ENCODE measurements at places on chromosomes 6 and 20.
A peak's percentile ranks its signal among the peaks of the same experiment; 100 is the strongest.

DNA sequence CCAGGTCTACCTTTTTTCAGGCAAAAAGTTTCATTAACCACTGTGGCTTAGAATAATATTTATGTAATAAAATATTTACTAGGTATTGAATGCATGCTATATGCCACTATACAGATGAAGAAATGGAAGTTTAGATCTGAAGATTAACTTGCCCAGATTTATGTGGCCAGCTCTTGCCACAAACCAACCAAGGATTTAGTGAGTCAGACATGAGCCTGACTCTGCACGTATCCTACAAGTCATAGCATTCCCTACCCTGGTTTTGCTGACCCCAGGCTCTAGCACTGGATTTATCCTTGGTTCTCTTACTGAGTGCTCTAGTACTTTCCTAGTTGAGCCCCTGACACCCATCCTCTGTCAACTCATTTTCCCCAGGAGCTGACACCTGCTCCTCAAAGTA is 75.4 kb downstream of the ANKEF1 start:
- no peak for DNase-seq

- DNase-seq = no peak
Measured at GRCh38 chr6:73041051-73041450, 184.2 kb downstream of the KHDC1L start.

DNA sequence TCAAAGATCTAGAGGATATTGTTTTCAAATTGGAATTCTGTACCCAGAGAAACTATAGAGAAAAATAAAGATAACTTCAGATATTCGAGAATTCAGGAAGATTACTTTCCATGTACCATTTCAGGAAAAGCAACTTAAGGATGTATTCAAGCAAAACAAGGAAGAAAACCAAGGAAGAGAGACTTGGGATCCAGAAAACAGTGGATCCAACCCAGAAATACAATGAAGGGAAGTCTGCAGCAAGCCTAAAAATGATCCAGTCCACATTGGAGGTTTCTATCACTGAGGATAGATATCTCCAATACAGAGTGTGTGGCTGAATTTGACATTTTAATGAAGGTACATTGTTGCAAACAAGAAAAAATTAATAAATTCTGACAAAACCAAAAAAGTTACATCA is 201.0 kb downstream of the EYA2 start:
- DNase-seq = no peak

DNA sequence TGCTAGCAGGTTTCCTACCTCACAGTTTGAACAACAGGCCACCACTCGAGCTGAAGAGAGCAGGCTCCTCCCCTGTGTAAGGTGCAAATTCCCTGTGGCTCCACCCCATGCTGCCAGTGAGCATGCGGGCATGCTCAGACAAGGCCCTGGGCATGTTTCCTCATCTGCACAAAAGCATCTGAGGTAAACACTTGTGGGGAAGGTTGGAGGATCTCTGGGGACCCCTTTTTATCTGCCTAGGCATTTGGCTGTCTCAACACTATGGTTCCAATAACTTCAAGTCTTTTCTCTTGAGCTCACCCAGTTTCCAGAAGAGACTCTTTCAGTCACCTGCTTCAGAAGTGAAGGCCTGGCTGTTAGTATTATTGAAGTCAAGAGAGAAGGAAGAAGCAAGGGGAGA is 9.4 kb downstream of the C6orf58 start:
- no peak for DNase-seq

DNA sequence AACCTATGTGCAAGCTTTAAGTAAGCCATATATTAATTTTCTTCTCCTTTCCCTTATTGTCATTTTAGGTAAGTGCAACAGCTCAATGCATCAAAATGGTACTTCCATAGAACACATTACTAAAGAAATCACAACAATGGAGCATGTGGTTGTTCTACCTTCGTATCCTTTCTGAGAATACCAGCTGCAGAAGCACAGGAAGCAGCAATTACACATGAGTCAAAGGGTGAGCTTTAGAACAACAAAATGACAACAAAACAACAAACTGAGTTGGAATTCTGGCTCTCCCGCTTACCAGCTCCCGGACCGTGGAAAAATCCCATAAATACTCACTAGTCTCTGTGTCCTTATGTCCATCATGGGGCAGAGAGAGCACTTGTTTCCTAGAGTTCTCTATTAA is 108.9 kb downstream of the BCAS1 start:
- DNase-seq = no peak

DNA sequence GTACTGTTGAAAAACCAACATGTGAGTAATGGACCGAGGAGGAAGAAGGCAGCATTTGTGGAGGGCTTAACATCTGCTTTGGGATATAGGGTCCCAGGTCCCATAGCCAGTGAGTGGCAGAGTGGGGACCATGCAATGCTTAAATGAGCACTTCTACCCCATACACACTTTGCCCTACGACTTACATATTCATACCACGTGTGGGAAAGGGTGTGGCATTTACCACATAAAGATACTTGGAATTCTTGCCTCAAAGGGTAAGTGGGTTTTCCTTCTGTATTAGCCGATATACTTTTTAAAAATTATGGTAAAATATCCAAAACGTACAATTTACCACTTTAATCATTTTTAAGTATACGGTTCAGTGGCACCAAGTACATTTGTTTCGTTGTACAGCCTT is 199.3 kb downstream of the BACH2 start:
- no peak for DNase-seq

DNA sequence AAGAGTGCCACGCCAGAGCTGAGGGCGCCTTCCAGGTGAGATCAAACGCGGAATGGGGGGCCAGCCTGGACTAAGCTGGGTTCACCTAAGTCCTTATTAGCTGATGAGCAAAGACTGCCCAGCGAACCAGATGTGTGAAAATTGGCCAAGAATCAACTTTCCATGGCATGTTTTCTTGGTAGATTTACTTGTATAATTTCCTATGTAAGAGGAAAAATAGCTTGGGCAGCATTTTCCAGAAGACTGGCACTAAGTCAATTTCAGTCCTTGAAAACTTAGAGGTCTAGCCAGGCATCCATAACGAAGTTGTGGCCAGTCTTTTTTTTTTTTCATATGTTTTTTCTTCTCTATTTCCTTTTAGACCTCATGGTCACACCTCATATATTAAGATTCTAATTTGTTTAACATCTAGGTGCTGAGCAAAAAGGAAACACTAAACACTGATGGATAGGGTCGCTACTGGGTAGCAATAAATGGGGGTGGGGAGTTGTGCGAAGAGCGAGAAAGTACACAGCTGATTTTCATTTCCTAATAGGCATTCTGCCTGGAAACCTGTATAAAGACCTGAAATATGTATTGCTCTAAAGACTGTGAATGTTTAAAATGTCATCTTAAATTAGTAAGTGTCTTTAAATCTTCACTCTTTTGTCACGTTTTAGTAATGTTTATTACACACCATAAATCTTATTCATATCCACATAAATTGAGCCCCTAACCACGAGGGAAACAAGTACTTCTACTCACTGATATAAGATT is 188.8 kb downstream of the CD83 start:
- no peak for DNase-seq

GRCh38 chr20:62787321-62787720 is 9.0 kb upstream of the MRGBP start:
- no peak for DNase-seq

DNA sequence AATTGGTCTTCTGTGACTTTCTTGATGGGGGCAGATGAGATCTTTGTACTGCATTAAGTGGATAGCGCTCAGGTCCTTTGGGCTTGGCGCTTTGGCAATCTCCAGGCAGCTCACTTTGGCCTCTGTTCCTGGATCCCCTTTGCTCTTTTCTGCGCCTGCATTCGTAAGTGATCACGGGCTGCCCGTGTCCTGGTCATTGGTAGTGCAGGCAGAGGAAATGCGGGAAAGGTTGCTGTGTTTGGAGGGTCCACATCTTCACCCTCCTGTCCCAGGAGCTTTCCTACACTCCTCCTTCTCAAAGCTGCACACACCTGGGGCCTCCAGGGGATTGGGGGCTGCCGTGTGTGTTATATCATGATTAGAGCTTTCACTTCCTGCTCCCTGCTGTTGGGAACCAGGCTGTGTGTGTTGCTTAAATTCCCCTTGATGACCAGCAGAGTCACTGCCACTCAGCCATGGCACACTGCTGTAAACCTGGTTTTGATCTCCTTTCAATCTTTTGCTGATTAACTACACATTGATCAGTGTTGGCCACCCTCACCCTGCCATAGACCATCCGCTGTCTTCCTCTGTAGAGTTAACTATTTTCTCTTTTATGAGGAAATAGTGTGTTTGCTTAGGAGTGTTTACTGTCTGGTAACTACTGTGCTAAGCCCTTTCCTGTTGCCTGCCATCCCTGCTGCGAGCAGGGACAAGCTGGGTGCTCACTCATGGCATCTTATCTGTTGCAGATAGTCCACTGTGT is 13.0 kb upstream of the SNHG17 start:
- DNase-seq = no peak

GRCh38 chr6:75397656-75398465 is 95.7 kb downstream of the FILIP1 start:
- DNase-seq = no peak

DNA sequence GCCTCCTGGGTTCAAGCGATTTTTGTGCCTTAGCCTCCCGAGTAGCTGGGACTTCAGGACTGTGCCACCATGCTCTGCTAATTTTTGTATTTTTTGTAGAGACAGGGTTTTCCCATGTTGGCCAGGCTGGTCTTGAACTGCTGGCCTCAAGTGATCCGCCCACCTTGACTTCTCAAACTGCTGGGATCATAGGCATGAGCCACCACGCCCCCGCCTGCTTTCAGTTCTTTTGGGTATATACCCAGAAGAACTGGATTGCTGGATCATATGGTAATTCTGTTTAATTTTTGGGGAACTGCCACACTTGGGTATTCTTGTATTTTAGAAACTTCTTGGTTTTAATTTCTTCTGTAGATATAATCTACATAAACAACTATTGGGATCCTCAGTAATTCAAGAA is 17.0 kb downstream of the CDS2 start:
- no peak for DNase-seq

DNA sequence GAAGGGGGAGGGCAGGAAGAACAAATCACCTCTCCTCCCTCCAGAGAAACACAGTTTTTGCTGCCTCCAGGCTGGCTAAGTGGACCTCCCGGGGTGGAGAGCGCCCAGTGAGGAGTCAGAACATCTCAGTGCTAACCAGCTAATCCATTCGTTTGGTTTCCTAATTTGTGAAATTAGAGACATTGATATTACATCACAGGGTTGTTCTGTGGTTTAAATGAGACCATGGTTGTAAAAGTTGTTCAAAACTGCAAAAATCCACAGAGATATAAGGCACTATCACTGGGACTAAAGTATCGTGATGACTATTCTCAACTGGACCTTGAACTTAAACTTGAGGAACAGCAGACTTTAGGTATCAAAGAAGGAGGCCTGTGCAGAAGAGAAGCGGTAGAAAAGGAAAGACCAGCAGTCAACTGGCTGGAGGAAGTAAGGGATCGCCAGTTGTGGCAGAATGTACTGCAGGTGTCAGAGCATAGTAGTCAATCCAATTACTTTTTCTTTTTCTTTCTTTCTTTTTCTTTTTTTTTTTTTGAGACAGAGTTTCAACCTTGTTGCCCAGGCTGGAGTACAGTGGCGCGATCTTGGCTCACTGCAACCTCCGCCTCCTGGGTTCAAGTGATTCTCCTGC is 33.9 kb downstream of the RIPOR2 start:
- no peak for DNase-seq

GRCh38 chr6:130365166-130366106 is at the start of gene TMEM200A:
TMEM200A (plus strand) TSS chr6:130366017; CDS start chr6:130440423, 74,406 bp downstream.
- DNase-seq = peak; percentile 36

GRCh38 chr6:34658605-34659265 is 37.8 kb downstream of the ILRUN start:
- DNase-seq = no peak

- no peak for DNase-seq
Measured at GRCh38 chr20:34544109-34544796, 14.3 kb upstream of the MAP1LC3A start.

DNA sequence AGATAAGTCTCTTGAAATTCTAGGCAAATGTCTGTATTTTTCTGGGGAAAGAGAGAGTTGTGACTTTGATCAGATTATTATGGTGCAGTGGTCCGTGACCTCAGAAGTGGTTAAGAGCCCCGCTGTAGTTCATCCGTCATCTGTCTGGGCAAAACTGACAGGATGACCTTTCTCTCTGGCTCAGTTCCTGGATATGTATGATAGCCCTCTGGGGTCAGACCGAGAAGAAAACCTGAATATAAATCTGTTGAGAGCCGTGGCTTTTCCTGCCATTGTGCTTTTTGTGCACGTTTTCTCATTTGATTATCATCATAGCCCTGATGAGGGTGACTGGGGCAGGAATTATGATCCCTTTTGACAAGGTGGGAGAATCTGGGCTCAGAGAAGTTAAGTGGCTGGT is 26.5 kb downstream of the GHRH start:
- DNase-seq = no peak

- DNase-seq = no peak
Measured at GRCh38 chr6:18509871-18510643, 122.9 kb downstream of the RNF144B start.

DNA sequence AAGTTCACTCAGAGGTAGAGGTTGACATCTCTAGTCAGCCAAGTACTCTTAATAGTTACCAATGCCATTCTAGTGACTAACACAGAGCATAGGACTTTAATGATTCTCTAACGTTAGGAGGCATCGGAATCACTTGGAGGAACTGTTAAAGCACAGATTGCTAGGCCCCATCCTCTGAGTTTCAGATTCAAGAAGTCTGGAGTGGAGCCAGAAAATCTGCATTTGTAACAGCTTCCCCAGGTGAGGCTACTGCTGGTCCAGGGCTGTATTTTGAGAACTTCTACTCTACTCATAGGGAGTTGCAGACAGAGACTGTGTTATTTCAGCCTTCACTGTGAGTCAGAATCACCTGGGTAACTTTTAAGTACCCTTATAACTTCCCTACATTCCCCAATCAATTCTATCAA is 5.7 kb downstream of the LMBRD1 start:
- DNase-seq = no peak

DNA sequence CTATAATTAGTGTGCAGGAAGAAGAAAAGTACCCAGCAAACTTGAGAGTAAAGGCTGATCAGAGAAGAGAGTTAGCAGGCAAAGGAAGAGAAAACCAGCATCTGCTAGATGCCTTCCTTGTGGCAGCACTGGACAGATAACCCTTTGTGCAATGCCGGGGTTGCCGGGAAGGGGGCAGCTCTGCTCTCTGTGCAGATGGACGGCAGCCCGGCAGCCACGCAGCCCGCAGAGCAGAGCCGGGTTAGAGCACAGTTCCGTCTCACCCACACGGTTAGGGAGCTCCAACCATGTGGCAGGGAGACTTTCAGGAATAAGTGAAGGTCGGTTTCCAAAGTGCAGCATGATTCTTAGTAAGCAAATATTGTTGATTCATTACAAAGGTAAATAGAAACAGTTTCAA is 80.0 kb upstream of the RPS6KA2 start:
- DNase-seq = no peak

- no peak for DNase-seq
Measured at GRCh38 chr20:50029697-50030461, 47.1 kb downstream of the SNAI1 start.
